Stimulated activated naive CD4-positive, alpha-beta T cell treated with Interleukin-2 at 50 U/mL for 16 hours (primary cell): ENCODE measurements at places on chromosomes 11 and 22.

DNA sequence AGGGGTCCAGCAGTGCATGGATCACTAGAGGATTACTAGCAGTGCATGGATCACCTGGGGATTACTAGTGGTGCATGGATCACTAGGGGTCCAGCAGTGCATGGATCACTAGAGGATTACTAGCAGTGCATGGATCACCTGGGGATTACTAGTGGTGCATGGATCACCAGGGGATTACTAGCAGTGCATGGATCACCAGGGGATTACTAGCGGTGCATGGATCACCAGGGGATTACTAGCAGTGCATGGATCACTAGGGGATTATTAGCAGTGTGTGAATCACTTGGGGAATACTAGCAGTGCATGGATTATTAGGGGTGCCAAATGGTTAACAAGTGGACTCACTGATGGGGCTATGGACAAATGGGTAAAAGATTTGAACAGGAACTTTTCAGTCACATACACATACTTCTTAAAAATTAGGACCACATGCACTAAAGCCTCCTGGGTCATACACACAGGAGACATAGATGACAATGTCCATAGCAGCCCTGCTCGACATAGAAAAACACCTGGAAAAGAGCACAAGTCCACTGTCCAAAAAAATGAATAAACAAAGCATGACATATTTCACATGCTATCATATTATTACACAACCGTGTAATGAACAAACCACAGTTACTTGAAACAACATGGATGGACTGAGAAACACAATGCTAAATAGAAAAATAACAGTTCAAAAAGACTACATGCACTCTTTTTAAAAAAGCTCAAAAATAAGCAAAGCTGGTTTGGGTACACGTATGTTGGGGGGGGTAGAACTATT is 109.8 kb downstream of the CD44 start:
- DNase-seq: no peak

DNA sequence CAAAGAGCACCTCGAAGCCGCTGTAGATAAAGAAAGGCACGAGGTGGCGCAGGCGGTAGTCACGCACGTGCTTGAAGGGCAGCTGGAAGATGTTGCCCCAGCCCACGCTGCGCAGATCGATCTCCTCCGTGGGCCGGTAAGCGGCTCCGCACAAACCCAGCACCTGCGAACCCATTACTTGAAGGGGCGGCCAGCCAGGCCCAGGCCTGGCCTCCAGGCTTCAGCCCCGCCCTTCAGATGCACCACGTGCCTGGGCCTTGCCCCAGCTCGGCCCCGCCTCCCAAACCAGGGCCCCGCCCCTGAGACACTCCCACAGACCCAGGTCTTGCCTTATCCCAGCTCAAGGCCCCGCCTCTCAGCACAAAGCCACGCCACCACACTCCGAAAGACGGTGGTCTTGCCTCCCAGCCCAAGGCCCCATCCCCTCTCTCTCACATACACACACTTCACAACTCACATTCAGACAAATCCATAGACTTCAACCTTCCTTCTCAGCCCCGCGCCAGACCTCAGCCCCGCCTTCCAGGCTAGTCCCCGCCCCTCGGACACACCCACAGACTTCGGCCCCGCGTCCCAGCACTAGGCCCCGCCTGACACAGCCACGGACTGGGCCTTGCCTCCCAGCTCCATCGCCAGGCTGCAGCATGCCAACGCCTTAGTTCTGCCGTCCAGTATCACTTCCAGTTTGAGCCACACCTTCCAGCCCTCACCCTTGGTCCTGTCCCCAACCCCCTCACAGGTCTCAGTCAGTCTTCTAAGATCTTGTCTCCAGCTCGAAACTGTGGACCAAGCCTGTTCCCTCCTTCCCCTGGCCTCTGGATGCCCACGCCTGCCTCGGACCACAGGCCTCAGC is 7.0 kb downstream of the UNC93B1 start:
- no peak for DNase-seq

- DNase-seq: no peak
Measured at GRCh38 chr22:25567251-25567675, 2.8 kb downstream of the GRK3 start.

- DNase-seq: no peak
Measured at GRCh38 chr11:101661559-101661958, 77.8 kb upstream of the TRPC6 start.

DNA sequence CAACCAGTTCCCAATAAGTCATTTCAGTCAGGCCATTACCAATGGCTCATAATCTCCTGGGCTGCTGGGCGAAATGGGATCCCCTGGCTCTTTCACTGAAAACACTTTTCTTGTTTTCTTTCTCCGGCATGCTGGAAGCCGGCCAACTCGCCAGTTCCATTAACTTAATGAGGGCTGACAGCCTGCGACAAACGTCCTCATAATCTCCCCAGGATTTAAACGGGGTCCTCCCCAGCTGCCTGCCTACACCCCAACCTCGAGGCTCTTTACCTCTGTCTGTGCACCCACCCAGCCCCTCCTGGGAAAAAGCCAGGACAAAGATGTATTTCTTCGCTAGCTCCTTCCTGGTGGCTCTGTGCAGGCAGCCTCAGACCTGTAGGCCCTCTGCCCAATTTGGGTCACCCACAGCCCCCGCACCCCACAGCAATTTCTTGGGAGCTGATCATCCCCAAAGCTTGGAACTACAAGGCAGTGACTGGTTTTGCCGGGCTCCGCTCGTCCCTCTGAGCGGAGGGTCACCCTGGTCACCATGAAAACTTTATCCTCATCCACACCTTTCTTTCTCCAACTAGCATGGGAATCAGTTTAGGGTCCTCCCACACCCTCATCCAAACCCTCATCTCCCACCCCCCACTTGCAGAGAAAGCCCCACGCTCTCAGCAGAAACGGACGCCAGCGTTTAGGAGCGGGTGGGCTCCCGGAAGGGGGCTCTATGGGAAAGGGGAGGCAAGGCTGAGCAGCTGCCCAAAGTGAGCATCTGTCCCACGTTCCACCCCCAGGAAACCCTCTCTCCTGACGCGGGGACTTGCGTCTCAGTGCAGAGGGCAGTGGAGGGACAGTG is 51.1 kb upstream of the KCNQ1OT1 start:
- DNase-seq: no peak

DNA sequence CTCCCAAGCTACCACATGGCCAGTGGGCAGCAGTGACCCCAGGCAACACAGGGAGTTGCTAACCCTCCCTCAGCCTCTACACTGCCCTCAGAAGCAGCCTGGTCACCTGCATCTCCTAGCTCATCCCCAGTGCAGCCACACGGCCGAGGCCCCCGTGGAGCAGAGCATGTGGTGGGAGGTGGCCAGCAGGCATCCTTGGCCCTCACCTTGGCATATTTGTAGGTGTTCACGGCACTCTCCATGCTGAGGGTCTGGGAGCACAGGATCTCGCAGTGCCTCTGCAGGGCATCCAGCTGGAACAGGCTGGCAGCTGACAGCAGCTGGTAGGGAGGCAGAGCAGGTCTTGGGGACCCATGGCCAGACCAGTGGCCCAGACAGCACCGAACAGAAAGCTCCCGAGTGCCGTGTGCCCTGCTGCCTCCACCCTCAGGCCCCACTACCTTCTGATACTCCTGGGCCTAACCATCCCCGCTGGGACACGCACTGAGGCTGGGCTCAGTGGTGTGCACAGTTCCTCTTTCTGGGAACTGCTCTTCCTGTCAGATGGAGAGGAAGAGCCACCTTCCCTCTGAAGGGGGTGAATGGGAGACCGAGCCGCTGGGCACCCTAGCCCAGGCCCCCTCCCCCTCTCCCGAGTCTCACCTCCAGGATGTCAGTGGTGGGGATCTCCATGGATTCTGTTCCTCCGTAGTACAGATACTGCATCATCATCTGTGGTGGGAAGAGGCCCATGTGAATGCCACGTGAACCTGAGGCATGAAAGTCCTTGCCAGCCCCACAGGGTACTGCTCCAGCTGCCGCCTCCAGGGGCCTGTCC is 48.8 kb downstream of the NAT10 start:
- DNase-seq: no peak

DNA sequence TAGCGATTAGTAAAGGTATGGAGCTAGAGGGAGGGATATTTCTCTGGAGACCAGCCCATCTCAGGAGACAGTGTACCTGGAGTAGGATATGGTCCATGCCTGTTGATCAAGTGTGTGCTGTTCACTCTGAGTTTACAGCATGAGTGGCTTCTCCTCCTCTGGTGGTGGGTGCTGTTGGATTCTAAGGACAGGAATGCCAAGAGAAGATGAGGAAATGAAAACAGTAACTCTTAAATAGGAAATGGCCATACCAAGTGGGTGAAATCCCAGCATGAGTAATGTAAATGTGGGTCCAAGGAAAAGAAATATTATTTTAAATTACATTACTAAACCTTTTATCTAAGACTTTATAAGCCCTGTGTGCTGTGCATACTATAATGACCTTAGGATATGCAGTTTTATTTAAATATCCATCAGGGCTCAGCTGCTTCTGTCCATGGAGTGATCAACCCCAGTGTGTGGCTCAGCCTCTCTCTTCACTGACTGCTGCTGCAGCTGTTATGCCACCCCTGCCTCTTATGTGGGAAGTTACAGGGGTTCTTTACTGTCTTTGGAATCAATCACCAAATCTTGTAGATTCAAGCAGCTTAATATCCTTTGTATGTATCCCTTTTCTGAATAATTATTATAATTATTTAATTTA is 54.3 kb downstream of the FAT3 start:
- DNase-seq: no peak
